Astrocyte of the spinal cord (primary cell): ENCODE measurements at places on chromosomes 13 and 19.
A peak's percentile ranks its signal among the peaks of the same experiment; 100 is the strongest.

- DNase-seq: no peak
Observed at GRCh38 chr19:55613930-55614710, 8.7 kb downstream of the ZNF865 start.

DNA sequence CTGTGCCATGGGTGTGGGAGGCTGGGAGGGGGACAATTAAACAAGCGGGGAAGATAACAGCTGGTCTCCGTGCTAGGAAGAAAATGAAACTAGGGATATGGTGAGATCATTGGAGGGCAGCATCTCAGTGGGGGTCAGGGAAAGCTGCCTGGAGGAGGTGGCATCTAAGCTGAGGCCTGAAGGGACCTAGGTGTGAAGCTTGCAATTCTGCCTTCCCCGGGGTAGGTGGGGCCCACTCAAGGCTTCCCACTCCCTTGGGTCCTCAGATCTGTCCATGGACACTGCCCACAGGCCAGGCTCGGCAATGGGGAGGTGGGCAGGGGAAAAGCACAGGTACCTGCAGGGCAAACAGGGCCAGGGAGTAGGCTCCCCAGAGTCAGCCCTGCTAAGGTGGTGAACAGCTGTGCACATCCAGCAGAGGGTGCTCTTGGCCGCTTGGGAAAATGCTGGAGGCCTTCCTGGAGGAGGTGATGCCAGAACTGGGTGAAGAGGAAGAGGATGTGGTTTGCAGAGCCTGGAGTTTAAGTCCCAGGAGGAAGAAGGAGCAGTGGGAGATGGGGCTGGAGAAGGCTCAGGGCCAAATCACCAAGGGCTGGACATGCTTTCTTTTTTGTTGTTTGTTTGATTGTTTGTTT is 25.7 kb upstream of the CCNE1 start:
- DNase-seq: no peak

DNA sequence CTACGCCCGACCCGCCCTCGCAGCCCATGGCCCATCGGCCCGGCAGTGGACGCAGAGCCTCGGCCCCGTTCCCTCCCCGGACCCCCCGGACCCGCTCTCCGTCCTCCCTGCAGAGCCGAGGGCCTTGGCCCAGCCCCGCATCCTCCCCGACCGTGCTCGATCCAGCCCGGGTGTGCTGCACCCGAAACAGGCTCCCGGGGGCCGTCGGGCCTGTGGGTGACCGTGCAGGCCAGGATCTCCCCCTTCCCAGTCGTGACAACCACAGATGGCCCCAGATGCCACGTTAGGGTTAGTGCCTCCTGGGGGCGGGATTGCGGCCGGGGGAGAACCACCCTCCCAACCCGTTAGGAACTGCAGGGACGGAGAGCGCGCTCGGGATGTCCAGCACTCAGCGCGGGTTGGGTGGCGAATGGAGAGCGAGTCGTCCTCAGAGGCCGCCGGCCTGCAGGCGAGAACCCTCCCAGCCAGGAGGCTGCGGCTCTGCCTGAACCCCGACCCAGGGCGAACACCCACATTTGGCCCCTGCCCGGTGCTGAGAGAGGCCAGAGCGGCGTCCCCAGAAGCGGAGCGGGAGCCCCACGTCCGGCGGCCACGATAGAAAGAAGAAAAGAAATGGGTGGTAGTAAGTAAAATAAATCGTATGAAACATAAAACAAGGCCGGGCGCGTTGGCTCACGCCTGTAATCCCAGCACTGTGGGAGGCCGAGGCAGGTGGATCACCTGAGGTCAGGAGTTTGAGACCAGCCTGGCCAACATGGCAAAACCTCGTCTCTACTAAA is 6.7 kb upstream of the MADCAM1 start:
- DNase-seq: peak; percentile 13

DNA sequence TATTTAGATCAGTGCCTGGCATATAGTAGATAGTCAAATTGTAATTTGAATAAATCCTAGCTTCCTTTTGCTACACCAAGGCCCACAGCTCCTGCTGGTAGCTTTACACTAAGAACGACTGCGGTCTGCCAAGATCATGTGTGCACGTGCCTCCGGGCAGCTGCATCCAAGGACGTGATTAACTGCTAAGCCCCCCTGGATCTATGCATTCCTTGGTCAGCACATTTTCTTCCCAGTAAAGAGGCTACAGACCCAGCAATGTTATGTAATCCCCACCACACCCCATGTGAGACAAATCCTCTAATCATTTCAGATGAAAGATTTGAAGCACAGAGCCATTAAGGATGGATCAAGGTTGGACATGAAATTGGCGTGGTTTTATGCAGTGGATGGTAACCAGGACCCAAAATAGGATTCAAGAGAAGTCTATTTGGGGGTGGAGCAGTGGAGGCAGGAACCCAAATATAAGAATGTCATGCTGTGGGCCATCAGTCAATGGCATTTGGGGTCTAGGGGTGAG is 65.2 kb upstream of the PEG3 start:
- no peak for DNase-seq

GRCh38 chr13:111584870-111585269 is 264.4 kb downstream of the TEX29 start:
- no peak for DNase-seq

- DNase-seq: peak; percentile 59
Observed at GRCh38 chr19:18672606-18673337, 10.7 kb upstream of the CRTC1 start.

DNA sequence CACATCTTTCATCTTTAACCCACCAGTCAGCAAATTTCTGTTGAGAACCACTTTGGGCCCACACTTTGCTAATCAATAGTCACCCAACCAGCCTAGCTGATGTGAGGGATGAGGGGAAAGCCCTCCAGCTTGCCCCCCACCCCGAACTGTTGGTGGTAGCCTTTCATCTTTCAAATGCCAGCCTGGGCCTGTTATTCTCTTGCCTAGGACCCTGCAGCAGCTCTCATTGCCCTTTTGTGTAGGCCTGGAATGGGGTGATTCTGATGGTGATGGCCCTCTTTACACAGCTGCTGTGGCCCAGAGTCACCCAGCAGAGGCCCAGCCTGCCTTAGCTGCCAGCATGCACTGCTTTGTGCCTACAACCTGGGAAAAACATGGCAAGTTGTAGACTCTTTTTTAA is 294.5 kb downstream of the SLC7A1 start:
- DNase-seq: no peak

DNA sequence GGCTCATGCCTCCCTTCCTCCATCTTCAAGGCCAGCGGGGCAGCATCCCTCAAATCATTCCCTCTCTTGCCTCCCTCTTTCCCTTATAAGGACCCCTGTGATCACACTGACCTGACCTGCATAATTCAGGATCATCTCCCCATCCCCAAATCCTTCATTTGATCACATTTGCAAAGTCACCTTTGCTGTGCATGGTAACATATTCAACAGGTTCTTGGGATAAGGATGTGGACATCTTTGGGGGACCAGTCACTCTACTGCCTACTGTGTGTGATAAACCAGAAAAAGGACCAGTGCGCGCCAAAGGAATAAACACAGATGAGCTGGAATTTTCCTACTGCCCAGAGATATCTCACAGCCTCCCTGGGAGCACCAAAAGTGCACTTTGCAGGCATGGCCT is 7.9 kb downstream of the OPA3 start:
- no peak for DNase-seq

GRCh38 chr19:48480183-48480557 is 11.0 kb downstream of the CYTH2 start:
- peak; percentile 43 for DNase-seq

DNA sequence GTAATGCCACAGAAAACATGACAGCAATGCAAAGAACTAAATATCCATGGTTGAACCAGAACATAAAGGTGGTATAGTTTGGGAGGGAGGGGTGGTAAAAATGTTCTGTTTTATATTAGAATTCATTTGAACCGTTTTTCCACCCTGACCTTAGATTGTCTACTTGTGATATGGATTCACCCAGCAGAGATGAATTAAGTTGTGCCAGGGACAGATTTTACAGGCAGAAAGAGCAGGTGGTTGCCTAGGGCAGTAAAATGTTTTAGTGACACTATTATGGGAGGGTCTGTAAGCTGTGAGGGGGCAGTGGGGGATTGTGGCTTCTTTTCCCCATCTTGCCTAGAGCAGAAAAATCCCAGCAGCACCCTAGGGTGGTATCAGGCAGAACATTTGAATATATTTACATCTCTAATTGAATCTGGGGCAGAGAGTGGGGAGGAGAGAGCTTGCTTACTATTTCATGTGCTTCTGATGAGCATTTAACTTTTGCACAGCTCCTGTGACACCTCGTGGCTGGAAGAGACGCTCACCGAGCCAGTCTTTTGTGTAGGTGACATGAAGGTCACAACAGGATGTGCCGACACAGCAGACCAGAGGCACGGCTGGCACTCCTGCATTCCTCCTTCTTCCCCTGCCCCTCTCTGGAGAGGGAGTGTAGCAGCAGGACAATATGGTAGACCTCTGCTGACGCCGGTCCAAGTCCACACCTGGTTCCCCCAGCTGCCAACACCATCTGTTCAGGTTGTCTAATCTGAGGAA is 452.3 kb downstream of the IRS2 start:
- DNase-seq: no peak

- peak; percentile 69 for DNase-seq
Observed at GRCh38 chr13:48448959-48449614, 36.2 kb upstream of the LPAR6 start.

- no peak for DNase-seq
Observed at GRCh38 chr19:52170304-52170703, 1.1 kb downstream of the ZNF836 start.

DNA sequence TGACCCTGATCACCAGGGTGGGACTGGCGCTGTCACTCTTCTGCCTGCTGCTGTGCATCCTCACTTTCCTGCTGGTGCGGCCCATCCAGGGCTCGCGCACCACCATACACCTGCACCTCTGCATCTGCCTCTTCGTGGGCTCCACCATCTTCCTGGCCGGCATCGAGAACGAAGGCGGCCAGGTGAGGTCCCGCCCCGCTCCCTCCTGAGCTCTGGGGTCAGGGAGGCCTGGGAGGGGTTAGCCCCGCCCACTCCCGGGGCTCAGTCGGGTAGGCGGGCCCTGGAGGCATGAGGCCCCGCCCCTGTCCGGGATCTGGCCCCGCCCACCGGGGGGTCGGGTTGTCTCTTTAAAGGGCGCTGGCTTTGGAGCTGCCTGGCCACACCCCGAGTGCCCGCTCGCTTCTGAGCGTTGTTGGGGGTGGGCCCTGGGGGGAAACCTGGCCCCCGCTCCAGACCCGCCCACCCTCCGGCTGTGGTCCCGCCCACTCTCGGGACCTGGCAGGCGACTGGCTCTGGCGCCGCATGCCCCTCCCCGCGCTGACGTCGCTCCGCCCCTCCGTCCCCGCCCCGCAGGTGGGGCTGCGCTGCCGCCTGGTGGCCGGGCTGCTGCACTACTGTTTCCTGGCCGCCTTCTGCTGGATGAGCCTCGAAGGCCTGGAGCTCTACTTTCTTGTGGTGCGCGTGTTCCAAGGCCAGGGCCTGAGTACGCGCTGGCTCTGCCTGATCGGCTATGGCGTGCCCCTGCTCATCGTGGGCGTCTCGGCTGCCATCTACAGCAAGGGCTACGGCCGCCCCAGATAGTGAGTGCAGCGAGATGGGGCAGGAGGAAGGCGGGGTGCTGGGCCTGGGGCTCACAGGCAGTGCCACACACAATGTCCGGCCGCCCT is 13.1 kb downstream of the DDX39A start:
- DNase-seq: peak; percentile 88

- DNase-seq: peak; percentile 78
Observed at GRCh38 chr13:27425918-27426630, 1.7 kb downstream of the GTF3A start.

DNA sequence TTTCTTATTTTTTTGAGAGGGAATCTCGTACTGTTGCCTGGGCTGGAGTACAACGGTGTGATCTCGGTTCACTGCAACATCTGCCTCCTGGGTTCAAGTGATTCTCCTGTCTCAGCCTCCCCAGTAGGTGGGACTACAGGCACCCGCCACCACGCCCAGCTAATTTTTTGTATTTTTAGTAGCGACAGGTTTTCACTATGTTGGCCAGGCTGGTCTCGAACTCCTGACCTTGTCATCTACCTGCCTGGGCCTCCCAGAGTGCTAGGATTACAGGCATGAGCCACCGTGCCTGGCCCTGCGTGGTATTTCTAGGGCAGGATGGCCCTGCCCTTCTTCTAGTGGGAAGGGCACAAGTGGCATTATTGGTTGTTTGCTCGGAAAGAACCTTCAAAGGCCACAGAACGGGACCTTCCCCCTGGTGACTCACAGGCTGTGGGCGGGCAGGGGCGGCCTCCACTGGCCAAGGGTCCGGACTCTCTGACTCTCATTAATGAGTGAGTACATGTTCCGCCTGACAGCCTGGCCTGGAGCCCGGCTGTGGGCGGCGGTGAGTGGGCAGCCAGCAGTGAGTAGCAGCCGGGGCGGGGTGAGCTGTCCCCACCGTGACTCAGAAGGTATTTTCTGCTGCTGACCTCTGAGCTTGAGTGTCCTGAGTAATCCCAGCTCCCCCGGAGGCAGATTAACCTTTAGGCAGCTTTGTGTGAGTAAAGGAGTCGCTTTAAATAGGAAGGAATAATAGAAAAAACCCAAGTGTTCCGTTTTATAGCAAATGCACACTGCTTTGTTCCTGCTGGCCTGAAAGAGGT is 5.1 kb downstream of the DOT1L start:
- peak; percentile 99 for DNase-seq

GRCh38 chr13:61795580-61795979 is 379.9 kb upstream of the PCDH20 start:
- DNase-seq: no peak

GRCh38 chr13:52599037-52599847 is 43.0 kb upstream of the HNRNPA1L2 start:
- DNase-seq: peak; percentile 82

- peak; percentile 31 for DNase-seq
Observed at GRCh38 chr13:33441015-33441414, 155.5 kb upstream of the STARD13 start.

GRCh38 chr19:46661735-46662592 is 982 bp upstream of the DACT3 start:
- peak; percentile 91 for DNase-seq

DNA sequence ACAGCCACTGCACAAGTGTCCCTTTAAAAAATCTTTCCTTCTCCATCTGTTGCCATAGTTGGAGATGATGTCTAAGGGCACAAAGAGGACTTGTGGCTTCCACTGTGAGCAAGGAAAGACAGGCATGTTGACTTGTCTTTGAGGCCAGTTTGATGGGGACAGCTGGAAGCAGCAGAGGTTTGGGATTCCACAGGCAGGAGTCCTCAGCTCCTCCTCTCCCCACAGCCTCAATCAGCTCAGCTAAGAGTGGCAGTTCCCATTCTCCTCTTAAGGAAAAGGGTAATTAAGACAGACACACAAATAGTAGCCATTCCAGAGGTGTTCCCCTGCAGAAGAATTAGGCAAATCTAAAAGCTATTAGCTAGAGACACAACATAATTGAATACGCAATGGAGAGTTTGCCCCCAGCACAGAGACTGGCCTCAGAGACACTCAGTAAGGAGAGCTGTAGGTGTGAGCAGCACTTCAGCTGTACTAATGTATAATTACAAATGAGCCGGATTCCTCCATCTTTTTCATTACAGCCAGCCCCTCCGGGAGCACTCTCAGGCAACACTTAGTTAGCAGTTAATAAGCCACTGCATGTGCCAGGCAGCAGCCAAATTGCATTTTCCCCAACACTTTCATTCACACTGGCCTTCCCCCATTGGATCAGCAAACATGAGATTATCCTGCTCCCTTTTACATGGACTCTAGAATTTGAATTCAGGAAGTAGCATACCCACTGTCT is 434.0 kb downstream of the FOXO1 start:
- DNase-seq: no peak

- peak; percentile 81 for DNase-seq
Observed at GRCh38 chr13:37618554-37618953, 20.0 kb upstream of the POSTN start.
